CD4-positive, alpha-beta T cell treated with Interleukin-10 for 1 hour (primary cell): ENCODE measurements at places on chromosomes 1 and 21.

- DNase-seq = no peak
These were observed 3.8 kb upstream of the MYOG start for GRCh38 chr1:203089651-203090045.

- DNase-seq = no peak
These were observed 36.1 kb downstream of the LRRC40 start for GRCh38 chr1:70169018-70169839.

DNA sequence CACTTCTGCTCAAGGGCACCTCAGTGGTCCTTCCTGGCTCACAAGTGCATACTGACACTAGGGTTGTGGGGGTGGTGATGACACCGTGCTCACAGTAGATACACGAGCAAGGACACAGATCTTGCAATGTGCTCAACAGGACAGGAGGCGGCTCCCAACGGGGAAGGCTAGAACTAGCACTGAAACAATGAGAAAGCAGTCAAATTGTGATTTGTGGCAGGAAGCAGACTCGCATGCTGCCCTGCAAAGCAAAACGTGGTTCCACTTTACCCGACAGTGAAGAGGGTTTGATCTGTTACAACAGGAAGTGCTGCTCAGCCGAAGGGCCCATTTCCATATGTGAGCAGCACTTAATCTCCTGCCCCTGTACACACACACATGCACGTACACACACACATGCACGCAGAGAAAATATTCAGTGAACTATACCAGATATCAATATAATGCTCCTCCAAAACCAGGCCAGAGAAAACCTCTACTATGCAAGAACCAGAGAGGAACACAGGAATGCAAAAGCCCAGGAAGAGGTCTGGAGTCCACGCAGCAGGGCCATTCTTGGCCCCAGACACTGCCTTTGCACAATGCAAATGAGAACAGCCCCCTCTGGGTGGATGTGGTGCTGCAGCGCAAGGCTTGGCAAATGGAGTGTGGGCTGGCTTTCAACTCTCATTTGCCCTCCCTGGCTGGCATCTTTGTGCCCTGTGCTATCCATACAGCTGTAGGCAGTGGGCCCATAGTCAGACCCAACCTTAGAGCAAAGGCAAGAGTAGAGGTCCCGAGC is 47.1 kb downstream of the KANK4 start:
- peak; percentile 47 for DNase-seq

GRCh38 chr1:43507296-43508295 is 23.1 kb upstream of the PTPRF start:
- DNase-seq = no peak

DNA sequence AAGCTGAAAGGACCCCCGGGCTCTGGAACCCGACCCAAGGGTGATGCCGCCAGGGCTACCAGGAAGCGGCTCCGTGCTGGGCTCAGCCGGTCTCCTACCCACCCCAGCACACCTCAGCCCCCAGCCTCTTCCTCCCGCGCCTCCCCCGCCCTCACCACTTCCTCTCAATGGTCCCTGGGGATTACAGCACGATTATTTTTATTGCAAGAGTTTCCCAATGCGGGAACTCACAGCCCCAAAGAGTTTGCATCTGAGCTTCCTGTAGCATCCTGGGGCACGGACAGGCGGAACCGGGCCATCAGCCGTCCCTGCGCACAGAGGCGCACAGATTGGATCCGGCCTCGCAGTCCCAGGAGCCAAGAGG is 8.7 kb upstream of the SLX9 start:
- no peak for DNase-seq
